ENCODE measurements at places on chromosomes 7 and 10.

DNA sequence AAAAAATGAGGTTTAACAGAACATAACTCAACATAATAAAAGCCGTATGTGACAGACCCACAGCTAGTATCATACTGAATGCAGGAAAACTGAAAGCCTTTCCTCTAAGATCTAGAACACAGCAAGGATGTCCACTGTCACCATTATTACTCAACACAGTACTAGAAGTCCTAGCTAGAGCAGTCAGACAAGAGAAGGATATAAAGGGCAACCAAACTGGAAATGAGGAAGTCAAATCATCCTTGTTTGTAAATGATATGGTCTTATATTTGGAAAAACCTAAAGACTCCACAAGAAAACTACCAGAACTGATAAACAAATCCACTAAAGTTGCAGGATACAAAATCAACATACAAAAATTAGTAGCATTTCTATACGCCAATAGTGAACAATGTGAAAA is 45.9 kb downstream of the C10orf71 start:
- DNase-seq, result no peak

- DNase-seq, result no peak
Observed at GRCh38 chr10:95335933-95336699, 45.3 kb upstream of the PDLIM1 start.

DNA sequence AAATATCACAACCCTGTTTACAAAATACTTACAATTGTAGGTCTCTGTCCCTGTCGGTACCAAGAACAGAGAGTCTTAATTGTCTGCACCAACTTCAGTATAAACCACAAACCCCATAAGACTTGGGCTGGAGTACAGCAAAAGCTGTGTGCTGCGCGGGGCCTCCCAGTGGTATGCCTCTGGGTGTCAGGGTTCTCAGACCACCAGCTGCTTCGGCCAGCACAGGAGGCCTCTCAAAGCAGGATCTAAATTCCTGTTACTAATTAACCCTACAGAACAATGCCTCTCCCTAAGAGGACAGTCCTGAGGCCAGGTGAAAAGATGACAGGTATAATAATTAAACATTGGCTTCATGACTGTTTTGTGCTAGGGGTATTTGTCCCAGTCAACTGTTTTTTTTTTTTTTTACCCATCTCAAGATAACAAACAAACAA is 957 bp upstream of the SVIL start:
- no peak for DNase-seq

GRCh38 chr7:121167971-121168370 is 160.8 kb upstream of the WNT16 start:
- no peak for DNase-seq

DNA sequence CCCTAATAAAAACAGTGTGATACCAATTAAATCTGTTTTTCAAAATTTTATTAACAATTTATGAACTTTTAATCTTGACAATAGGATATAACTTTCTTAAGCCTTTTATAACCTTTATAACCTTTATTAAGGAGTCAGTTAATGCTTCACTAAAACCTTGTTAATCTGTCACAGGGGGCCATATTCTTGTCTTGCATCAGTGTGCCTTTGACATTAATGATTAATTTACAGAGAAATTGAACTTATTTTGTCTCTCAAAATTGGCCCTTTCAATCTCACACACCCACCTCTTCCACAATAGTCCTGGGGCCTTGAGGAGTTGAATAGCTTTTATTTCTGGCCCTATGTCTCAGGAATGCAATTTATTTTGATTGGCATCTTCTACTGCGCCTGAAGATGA is 68.5 kb downstream of the AKR1C4 start:
- no peak for DNase-seq

DNA sequence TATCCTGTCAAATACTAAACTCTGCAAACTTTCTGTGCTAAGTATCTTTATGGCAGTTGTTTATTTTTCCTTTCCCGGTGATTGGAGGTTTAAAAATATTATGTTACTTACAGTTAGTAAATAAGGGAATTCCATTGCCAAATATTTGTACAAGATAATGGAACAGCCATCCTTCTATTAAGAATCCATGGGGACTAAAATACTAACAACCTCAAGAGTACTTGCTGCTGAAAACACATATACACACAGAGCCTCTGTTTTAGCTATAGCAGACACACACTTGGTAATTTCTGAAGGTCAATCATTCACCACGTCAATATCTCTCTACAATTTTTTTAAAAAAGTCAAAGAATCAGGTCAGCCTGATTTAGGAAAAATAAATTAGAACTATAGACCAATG is 32.4 kb downstream of the TSPAN12 start:
- DNase-seq, result no peak

- no peak for DNase-seq
Observed at GRCh38 chr7:93938293-93938692, 16.8 kb downstream of the GNG11 start.

GRCh38 chr7:132578050-132578370 is 1.7 kb upstream of the PLXNA4 start:
- DNase-seq, result no peak

DNA sequence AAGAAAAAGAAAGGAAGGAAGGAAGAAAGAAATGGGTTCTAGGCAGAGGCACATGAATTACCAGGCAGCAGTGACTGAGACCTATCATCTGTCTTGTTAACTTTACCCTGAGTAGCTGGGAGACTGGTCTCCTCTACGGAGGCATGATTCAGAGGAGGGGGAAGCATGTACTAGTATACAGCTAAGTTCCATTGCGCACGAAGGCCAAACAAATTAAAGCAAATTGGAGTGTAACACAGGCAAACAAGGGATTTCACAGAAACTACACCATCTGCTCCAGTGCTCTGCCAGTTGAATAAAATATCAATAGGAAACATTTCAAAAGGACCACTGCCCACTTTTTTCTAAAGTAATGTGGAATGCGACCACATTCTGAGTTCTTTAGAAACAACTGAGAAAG is 65.9 kb upstream of the RSU1 start:
- no peak for DNase-seq

DNA sequence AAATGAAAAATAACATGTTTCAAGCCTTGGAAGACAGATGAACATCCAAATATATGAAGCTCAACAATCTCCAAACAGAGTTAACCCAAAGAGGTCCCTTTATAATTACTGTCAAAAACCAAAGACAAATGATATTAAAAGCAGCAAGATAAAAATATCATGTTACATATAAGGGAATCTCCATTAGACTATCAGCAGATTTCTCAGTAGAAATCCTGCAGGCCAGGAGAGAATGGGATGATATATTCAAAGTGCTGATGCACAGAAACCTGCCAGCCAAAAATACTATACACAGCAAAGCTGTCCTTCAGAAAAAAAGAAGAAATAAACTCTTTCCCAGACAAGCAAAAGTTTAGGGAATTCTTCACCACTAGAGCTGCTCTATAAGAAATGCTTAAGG is 41.0 kb downstream of the AASS start:
- no peak for DNase-seq

GRCh38 chr7:65317372-65317771 is 56.3 kb upstream of the ZNF92 start:
- DNase-seq, result no peak

DNA sequence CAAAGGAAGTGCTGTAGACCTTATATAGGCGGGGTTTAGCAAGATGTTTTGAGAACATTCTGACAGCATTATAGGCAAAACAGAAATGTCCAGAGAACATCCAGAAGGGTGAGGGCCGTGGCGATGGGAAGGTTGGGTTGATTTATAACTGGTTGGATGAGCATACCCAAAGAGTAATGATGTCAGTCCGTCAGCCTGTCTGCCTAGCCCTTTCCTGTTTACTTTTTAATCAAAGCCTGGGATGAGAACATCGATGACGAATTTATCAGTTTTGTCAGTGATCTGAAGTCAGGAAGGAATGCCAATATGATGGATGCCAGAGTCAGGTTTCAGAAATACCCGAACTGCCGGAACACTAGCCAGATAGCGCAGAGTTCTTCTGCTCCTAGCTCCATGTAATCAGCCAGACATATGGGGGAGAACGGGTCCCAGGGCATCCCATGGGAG is 33.8 kb upstream of the TRIM8 start:
- DNase-seq, result no peak

DNA sequence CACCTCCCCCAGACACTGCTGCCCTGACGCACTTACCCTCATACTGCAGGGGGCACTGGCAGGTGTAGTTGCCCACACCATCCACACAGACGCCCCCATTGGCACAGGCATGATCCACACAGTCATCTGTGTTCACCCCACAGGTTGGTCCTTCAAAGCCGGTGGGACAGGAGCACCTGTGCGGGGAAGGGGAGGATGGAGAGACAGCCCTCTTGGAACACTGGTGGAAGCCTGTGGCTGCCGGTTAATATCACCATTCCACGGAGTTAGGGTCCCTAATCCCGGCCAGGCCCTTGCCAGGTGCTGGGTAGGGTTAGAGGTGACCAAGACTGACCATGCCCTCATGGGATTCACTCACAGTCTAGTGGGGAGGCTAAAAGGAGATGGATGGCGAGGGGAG is 171.8 kb downstream of the SLIT1 start:
- DNase-seq, result no peak

DNA sequence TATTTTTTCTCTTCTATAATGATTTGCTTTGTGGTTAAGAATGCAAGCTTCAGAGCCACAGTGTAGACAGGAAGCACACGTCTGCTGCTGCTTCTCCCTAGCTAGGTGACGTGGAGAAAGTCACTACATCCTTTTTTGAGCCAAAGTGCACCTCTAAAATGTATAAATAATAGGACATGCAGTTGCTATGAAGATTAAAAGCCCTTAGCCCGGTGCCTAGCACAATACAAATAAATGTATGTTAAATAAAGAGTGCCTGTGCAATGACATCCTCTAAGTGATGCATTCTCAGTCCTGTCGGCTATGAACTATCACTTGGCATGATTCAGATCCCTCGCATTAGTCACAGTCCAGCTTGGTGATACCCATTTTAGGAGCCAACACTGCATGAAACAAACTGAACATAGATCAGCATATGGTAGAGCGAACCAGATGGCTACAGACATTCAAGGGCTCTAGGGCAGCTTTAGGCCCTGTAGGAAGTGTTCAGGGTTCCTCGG is 4.8 kb upstream of the TRDMT1 start:
- no peak for DNase-seq

DNA sequence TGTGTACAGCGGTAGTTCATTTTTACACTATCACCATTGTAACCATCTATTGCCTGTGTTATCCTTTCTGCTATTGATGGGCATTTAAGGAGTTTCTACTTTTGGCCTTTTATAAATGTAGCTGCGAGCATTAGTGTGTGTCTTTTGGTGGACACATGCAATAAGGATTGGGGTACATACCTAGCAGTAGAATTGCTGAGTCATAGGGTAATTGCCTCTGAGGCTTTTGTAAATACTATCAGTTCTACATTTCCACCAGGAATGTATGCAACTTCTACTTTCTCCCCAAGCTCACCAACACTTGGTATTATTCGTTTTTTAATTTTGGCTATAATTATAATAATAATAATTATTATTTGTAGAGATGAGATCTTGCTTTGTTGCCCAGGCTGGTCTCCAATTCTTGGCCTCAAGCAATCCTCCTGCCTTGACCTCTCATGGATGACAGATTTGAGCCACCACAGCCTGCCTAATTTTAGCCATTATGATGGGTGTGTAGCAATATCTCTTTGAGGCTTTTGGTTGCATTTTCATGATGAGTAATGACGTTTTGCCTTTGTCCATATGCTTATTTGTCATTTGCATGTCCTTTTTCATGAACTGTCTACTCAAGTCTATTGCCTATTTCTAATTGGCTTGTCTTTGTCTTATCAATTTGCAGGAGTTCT is 277.0 kb downstream of the ACTR3B start:
- no peak for DNase-seq

DNA sequence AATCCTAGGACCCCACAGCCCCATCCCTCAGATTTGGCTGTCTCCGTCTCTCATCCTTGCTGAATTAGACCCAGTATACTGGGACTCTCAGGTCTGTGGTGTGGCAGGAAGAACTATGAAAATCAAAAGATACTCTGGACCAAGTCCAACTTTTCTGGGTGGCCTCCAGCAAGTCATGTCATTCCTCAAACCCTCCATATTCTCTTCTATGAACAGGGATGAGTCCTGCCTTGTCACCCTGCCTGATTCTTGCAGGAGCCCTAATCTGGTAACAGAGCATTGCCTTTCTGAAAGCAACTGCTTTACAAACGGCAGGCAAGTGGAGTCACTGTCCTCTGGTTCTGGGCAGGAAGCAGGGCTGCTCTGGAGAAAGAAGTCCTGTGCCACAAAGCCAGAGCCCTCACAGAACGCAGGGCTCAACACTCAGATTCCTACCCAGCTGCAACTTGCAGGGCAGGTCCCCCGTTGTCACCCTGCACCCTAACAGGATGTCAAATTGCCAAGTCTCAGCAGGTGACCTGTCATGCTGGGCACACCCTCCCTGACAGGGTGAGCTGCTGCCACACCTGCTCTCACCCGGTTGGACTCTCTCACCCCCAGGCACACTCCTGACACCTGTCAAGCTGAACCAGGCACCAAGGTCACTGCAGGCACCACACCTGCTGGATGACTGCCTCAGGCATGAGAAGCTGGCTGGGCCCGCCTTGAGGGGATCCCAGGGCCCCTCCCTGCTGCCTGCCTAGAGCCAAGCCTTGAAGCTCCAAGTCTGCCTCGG is 227.7 kb downstream of the KCNMA1 start:
- DNase-seq, result peak; percentile 85

GRCh38 chr10:21300551-21300950 is 224.9 kb downstream of the SKIDA1 start:
- no peak for DNase-seq

DNA sequence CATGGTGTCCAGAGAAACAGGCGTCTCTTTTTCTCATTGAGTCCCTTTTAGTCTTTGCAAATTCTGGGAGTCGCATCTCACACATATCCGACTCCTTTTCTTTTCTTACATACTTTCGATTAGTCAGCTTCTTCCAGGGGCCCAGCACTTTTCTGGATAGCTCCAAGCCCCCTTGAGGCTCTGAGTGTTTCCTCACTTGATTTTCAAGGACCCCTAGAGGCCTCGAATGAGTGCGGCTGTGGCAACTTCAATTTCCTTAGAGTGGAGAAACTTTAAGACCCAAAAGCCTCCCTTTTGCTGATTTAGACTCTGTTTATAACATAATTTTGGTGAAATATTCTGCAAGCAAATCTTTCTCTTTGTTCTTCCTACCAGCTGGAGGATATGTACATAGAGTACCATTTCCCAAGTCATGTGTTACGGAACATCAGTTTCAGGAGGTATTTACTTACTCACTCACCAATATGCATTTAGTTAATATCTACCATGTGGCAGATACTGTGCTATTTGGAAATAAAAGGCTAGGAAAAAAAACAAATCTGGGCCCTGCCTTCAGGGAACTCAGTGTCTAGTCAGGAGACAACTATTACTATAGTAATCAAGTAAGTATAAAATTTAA is 555.2 kb downstream of the REEP3 start:
- no peak for DNase-seq

GRCh38 chr7:80967917-80968297 is 49.1 kb upstream of the SEMA3C start:
- DNase-seq, result no peak

GRCh38 chr10:24873281-24873683 is 79.1 kb downstream of the PRTFDC1 start:
- DNase-seq, result no peak
